ENCODE measurements at places on chromosomes 3 and 15.
A peak's percentile ranks its signal among the peaks of the same experiment; 100 is the strongest.

GRCh38 chr3:106191913-106192312 lies 323.1 kb upstream of the CBLB start:
- H3K27me3 ChIP-seq: peaks cover 5% of the 10 kb centered on the region
- H3K4me1 ChIP-seq: no peaks in the 10 kb centered on the region

- H3K4me3 ChIP-seq: no peak overlapping the region
- peaks cover 1% of the 10 kb centered on the region for H3K4me1 ChIP-seq
- H3K27me3 ChIP-seq: no peaks in the 10 kb centered on the region
- H3K36me3 ChIP-seq: no peaks in the 10 kb centered on the region
- H3K27ac ChIP-seq: no peak overlapping the region
- DNase-seq: no peak
Observed at GRCh38 chr3:34377961-34378360, 579.5 kb downstream of the PDCD6IP start.

DNA sequence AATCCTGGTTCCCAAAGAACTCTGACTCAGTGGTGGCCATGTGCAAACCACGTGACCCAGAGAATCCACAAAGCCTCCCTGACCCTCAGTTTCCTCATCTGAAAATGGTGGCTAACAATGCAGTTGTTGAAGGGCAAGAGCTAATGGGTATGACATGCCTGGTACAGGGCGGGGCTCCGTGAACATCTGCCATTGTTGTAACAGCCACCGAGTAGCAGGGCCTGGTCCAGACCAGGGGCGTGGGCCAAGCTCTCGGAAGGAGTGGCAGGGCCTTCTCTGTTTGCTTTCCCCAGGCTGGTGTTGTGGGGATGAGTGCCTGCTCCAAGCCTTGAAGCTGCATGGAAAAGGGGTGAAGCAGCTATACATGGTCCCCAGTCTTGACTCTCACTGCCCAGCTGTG lies 13.4 kb downstream of the MAPKAPK3 start:
- no peak overlapping the region for H3K4me3 ChIP-seq
- H3K36me3 ChIP-seq: peaks cover 60% of the 10 kb centered on the region
- H3K27me3 ChIP-seq: no peaks in the 10 kb centered on the region
- no peak overlapping the region for H3K27ac ChIP-seq
- DNase-seq: no peak

- peaks cover 3% of the 10 kb centered on the region for H3K4me1 ChIP-seq
- no peak overlapping the region for H3K4me3 ChIP-seq
- no peaks in the 10 kb centered on the region for H3K36me3 ChIP-seq
Observed at GRCh38 chr3:12444582-12445471, 39.5 kb upstream of the TSEN2 start.

- no peak for DNase-seq
- H3K4me3 ChIP-seq: no peak overlapping the region
- peaks cover 4% of the 10 kb centered on the region for H3K27me3 ChIP-seq
- H3K27ac ChIP-seq: no peak overlapping the region
Observed at GRCh38 chr3:169288553-169288952, 375.0 kb downstream of the MECOM start.

DNA sequence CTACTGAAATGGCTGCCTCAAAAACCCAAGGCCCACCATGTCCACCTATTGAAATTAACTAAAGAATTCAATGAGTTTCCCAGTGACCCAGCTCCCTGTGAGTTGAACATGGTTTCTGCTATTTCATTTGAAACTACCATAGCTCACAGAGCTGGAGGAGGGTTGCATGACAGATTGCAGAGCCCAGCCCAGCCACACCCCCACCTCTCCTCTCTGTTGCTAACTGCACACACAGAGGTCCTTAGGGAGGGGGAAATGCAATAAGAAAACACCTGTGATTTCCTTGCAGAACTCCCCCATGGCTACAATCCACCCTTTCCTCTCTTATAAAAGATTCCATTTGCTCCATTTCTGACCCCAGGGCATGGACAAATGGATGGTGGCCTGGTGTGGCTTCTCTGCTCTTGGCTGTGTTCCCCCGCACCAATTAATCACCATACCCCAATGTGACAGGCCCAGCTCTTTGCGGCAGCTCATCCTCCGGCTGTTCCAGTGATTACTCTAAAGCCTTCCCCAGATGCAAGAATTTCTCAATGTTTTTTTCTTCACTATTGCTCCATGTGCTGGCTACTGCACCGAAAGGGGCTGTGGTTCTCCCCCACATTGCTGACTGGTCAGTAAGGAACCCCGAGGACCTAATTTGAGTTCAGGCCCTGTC lies 208.4 kb upstream of the KBTBD8 start:
- H3K27ac ChIP-seq: no peak overlapping the region
- H3K36me3 ChIP-seq: no peaks in the 10 kb centered on the region
- H3K4me3 ChIP-seq: no peak overlapping the region

DNA sequence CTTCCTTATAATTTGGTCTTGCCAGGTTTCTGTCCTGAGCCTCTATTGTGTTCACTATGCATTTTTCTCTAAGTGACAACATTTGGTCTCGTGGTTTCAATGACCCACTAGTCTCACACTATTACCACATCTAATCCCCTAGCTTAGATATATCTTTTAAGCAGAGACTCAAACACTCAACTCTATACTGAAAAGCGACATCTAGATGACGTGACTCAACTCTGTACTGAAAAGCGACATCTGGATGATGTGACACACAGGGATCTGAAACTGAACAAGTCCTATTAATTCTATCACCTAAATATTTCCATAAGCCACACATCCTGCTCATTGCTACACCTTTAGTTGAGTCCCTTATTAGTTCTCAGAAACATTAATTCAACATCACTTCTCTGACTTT lies 141.7 kb upstream of the MBNL1 start:
- no peaks in the 10 kb centered on the region for H3K36me3 ChIP-seq
- peak; percentile 43 for DNase-seq
- no peak overlapping the region for H3K27ac ChIP-seq
- peaks cover 6% of the 10 kb centered on the region for H3K4me1 ChIP-seq

GRCh38 chr3:52683611-52684010 lies 2.1 kb downstream of the PBRM1 start:
- DNase-seq: no peak
- H3K4me3 ChIP-seq: no peak overlapping the region
- peaks cover 61% of the 10 kb centered on the region for H3K4me1 ChIP-seq
- no peaks in the 10 kb centered on the region for H3K27me3 ChIP-seq
- H3K36me3 ChIP-seq: peaks cover 18% of the 10 kb centered on the region

- H3K4me3 ChIP-seq: no peak overlapping the region
- H3K4me1 ChIP-seq: no peaks in the 10 kb centered on the region
- H3K36me3 ChIP-seq: no peaks in the 10 kb centered on the region
- H3K27ac ChIP-seq: no peak overlapping the region
Observed at GRCh38 chr15:66628976-66629723, 63.4 kb upstream of the LCTL start.

- peaks cover 22% of the 10 kb centered on the region for H3K4me1 ChIP-seq
- H3K27me3 ChIP-seq: no peaks in the 10 kb centered on the region
- H3K27ac ChIP-seq: peak within 1 kb of the TSS; percentile 100
- DNase-seq: peak; percentile 85
- peaks cover 16% of the 10 kb centered on the region for H3K36me3 ChIP-seq
Observed at GRCh38 chr3:196739671-196740480, at the start of gene PAK2. TSS of gene PAK2 (plus strand) at chr3:196739857. CDS start at chr3:196782647, 42,790 bp downstream.

- H3K27ac ChIP-seq: no peak overlapping the region
- H3K36me3 ChIP-seq: peaks cover 22% of the 10 kb centered on the region
- no peaks in the 10 kb centered on the region for H3K4me1 ChIP-seq
Observed at GRCh38 chr15:74584779-74585178, 30.9 kb upstream of the CLK3 start.

GRCh38 chr3:143352850-143353550 lies 233.4 kb downstream of the CHST2 start:
- H3K36me3 ChIP-seq: no peaks in the 10 kb centered on the region
- H3K4me1 ChIP-seq: peaks cover 35% of the 10 kb centered on the region
- no peak overlapping the region for H3K4me3 ChIP-seq

GRCh38 chr15:94346282-94346681 lies 114.9 kb downstream of the MCTP2 start:
- no peaks in the 10 kb centered on the region for H3K4me1 ChIP-seq
- H3K36me3 ChIP-seq: peaks cover 35% of the 10 kb centered on the region
- H3K27me3 ChIP-seq: no peaks in the 10 kb centered on the region
- peak overlapping the region; percentile 1 for H3K27ac ChIP-seq
- H3K4me3 ChIP-seq: no peak overlapping the region

DNA sequence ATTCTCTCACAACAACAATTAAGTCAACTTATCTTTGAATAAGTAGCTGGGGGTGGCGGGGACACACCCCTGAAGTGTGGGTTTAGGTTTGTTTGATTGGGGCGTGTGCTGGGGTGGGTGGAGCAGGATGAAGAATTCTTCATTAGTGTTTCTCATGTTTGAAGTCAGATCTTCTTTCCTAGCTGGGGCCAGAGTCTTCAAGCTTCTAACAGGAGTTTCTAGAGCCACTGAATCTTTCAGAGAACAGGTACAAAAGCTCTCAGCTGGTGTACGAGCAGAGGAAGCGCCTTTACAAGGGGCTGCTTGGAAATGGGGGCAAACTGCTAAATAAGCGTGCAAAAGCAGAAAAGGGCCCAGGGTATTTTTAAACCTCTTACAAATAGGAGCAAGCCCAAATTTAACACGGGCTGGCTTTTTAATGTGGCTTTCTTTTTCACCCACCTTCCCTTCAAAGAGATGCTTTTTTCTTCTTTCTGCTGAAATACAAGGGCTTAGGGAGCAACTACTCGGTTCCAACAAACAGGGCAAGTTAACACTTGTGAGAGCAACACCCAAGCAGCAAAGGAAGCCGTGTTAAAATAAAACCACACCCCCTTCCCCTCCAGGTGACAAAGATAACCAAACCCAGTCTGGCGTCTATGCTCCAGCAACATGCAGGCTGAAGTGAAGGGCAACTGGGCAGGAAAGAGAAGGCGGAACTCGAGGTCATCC lies 86.9 kb upstream of the RASGRP1 start:
- DNase-seq: no peak
- H3K4me1 ChIP-seq: peaks cover 39% of the 10 kb centered on the region
- peak overlapping the region; percentile 71 for H3K4me3 ChIP-seq
- H3K36me3 ChIP-seq: no peaks in the 10 kb centered on the region
- H3K27me3 ChIP-seq: no peaks in the 10 kb centered on the region
- peak overlapping the region; percentile 72 for H3K27ac ChIP-seq

DNA sequence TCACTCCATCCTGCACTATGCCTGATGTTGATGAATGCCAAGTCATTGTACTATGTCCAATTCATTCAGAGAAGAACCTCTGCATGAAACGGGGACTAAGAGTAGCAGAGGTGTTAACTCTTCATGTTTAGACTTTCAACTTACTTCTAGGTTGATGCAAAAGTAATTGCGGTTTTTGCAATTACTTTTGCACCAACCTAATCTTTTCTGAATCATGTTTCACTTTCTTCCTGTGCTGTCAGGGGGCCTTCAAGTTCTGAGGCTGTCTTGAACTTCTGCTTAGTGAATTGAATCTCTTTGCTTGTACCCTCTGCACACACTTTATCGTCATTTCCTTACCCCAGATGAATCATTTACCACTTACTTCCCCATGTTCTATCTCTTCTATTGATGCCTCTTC lies 636.2 kb downstream of the NAALADL2 start:
- H3K27ac ChIP-seq: no peak overlapping the region
- H3K4me1 ChIP-seq: no peaks in the 10 kb centered on the region
- no peaks in the 10 kb centered on the region for H3K36me3 ChIP-seq

GRCh38 chr15:38145651-38146111 lies 107.0 kb upstream of the SPRED1 start:
- H3K36me3 ChIP-seq: no peaks in the 10 kb centered on the region
- no peaks in the 10 kb centered on the region for H3K4me1 ChIP-seq
- H3K27ac ChIP-seq: no peak overlapping the region
- peaks cover 9% of the 10 kb centered on the region for H3K27me3 ChIP-seq
- DNase-seq: no peak

DNA sequence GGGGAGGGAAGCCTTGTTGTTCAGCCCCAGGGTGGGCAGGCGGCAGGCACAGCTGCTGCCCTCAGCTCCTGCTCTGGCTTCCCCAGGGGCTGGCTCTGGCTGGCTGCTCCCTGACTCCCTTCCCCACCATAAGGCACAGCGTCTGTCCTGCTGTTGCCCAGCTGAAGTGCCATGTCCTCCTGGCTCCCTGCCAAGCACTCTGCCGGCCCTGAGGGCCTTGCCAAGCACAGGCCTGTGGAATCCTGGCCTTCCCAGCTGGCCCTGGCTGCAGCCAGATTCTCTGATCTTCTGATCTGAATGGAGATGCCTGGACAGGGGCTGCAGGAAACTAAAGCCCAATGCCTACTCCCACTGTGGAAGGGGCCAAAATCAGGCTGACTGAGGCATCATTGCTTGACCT lies 1.1 kb downstream of the IQCF6 start:
- no peak overlapping the region for H3K27ac ChIP-seq
- peaks cover 28% of the 10 kb centered on the region for H3K27me3 ChIP-seq
- no peak overlapping the region for H3K4me3 ChIP-seq
- H3K4me1 ChIP-seq: peaks cover 7% of the 10 kb centered on the region
- no peak for DNase-seq

GRCh38 chr3:170128977-170129431 lies 52.5 kb downstream of the PHC3 start:
- no peak for DNase-seq
- H3K27me3 ChIP-seq: no peaks in the 10 kb centered on the region
- peak overlapping the region; percentile 18 for H3K4me3 ChIP-seq

DNA sequence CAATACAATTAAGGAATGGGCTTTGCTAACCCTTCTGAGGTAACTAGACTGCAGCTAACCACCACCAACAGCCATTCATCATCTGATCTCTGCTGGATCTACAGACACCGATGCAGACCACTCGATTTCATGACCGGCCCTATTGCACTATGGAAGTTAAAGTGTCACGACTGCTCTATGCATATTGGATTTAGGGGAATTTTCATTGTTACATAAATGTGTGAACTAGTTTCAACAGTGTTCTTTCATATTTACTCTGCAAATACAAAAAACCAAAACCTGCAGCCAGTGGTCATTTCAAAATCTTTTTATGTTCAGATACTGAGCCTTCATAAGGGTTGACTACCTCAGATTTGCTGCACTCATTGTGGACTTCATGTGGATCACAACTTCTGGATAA lies 14.5 kb downstream of the CDV3 start:
- no peaks in the 10 kb centered on the region for H3K27me3 ChIP-seq
- DNase-seq: no peak
- H3K4me1 ChIP-seq: peaks cover 16% of the 10 kb centered on the region
- no peak overlapping the region for H3K4me3 ChIP-seq
- peaks cover 47% of the 10 kb centered on the region for H3K36me3 ChIP-seq

DNA sequence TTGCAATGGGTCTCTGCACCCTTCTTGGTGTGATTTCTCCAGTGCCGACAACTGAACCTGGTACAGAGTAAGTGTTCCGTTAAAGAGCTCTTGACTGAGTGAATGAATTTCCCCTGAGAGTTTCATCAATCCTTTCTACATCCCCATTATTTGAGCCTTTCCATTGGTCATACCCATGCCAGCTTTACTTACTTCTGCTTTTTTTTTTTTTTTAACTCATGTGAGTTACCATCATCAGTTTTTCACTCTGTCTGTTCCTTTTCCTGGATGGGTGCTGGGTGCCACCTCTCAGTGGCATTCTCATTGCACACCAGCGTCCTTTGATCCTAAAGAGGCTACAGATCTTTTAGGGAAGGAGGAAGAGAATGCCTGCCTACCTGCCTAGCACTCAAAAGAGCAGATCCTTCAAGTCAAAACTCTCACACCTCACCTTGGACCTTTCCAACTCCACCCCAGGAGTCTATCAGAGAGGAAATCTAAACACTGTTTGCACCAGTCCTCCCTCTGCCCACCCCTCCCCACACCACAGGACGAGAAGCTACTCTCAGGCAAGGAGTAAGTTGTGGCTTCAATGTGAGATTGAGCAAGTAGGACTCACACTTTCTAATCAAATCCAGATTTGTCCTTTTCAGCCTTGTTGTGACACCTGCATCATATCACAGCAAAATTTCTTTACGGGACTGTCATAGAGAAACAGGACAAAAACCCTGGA lies 13.1 kb upstream of the USP3 start:
- peak overlapping the region; percentile 63 for H3K4me3 ChIP-seq
- H3K27ac ChIP-seq: peak overlapping the region; percentile 91
- H3K27me3 ChIP-seq: no peaks in the 10 kb centered on the region
- no peaks in the 10 kb centered on the region for H3K36me3 ChIP-seq
- H3K4me1 ChIP-seq: peaks cover 38% of the 10 kb centered on the region
